ENCODE measurements at places on chromosomes 2 and 18.

DNA sequence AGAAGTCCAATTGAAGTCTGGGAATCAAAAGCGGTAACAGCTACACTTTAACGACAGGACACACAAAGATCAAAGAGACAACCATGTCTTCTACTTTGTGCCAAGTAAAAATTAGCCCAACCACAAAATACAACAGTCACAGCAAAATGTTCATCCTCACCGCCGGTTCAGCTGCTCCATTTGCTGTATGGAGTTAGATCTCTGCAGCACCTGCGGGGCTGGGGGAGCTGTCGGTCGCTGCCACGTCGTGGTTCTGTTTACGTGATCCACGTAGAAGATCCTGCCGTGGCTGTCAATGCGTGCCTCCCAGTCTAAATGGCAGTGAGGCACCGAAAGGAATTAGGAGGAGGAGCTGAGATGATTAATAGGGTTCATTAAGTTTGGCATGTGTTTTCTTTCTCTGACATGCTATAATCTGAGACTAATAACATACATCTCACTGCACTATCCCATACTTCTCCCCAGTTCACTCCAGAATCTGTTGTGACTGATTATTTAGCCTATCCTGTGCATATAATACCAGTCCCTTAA, 136.5 kb upstream of the STK17B start:
- no peak for DNase-seq

DNA sequence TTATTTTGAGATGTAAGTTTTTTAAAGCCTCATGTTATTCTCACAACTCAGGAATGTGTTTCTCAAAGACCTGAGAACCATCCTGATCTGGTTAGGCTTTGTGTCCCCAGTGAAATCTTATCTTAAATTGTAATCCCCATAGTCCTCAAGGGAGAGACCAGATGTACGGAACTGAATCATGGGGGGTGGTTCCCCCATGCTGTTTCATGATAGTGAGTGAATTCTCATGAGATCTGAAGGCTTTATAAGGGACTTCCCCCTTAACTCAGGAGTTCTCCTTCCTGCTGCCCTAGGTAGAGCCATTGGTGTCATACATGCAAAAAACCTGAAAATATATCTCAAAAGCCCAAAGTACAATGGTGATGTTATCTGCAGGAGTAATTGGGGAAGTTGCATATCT, 836.7 kb downstream of the CBLN2 start:
- no peak for DNase-seq

DNA sequence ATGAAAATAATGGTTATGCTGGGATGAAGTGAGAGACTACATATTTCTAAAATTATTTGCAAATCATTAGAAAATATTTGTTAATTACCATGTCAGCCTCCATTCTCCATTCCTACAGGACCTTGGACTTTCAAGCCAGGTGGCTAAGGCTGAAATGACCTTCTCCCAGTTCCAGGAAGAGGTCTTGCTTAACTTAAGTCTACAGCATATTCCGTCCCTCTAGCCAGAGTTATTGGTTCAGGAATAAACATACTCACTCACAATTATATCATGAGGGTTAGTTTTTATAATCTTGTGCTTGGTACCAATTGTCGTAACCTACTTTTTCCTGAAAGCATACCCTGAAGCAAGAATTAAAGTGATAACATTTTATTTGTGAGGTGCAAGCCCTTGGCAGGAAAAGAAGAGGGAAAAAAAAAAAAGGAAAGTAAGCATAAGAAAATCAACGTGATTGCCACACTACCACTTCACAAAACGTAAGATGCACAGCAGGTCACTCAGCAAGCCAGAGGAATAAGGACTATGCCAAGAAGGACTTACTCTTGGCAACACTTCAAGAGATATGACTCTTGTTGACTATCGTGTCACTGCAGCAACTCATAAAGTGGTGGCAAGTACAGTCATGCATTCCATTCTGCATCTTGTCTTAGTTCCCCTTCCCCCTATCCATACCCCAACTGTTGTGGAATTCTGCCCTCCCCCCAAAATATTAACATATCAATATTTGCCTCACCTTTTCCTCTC, 479.1 kb downstream of the MBD2 start:
- DNase-seq: no peak

DNA sequence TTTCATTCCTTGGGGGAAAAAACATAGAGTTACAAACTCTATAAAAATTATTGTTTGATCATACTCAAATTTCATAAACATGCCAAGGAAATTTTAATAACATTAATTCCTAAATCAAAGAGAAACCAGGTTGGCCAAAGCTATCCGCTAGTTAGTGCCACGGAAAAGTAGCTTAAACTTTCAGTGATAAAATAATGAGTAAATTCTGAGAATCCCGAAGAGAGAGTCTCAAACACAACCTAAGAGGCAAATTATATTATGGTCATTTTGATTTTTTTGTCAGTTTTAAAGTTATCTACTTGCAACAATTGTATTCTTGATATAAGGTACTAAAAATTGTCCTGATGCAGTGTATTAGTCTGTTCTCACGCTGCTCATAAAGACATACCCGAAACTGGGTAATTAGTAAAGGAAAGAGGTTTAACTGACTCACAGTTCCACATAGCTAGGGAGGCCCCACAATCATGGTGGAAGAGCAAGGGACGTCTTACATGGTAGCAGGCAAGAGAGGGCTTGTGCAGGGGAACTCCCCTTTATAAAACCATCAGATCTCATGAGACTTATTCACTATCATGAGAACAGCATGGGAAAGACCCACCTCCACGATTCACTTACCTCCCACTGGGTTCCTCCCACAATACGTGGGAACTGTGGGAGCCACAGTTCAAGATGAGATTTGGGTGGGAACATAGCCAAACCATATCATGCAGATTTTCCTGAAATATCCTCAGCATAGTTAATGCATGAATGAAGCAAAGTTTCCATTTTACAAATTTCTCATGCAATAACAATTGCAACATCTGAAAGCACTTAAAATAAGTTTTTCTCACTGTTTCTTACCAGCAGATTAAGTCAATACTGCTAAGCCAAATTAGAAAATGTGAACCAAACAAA, 205.9 kb upstream of the STK17B start:
- DNase-seq: peak; percentile 26

DNA sequence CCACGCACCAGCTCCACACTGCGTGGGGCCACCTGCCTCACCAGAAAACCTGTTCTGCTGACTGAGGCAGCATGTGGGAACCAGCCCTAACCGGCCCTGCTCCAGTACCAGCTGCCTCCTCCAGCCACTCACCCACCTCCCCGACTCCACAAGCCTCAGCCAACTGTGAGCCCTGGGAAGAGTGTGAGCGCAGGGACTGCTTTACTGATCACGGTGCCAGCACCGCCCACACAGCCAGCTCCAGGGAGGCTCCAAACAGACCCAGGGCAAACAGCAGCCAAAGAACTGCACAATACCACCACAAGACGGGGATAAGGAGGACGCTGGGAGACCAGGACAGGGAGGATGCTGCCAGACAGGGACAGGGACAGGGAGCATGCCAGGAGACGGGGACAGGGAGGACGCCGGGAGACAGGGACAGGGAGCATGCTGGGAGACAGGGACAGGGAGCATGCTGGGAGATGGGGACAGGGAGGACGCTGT, 28.4 kb downstream of the EIPR1 start:
- DNase-seq: no peak
